Stimulated activated CD4-positive, alpha-beta T cell treated with anti-CD3 and anti-CD28 coated beads, Interleukin-1b, Interleukin-23, amount 100 ng/mL, for 1 hour (primary cell): ENCODE measurements at places on chromosomes 5 and 9.

GRCh38 chr5:32195265-32195664 lies 21.1 kb upstream of the GOLPH3 start:
- no peak for DNase-seq

DNA sequence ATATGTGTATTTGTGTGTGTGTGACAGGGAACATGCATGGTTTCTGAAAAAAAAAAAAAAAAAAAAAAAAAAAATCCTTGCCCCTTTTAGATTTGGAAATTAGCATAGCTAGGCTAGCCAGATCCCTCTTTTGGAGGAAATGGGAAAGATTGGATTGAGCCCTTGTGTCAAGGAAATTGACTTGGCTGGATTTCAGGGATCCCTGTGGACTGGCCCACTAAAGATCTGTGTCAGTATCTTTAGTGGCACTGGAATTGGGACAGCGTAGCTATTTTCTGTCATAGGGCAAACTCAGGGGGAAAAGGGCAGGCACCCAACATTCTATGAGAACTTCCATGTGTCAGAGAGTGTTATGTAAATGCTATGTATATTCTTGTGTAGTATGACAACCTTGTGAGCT lies 35.4 kb downstream of the SH3GL2 start:
- DNase-seq = no peak

DNA sequence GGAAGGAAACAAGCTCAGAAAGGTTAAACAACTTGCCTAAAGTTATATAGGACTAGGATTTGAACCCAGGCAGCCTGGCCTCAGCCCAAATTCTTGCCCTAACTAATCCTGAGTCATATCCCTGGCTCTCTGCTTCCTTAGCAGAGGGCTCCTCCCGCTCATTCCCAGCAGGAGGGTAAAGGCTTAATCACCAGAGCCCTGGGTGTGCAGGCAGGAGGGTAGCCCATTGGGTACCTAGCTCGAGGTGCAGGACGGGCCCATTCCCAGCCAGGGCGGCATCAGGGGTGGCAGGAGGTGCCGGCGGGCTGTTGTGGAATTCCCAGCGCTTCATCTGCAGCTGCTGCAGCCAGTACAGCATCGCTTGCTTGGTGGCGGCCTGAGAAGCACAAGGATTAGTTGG lies 3.9 kb downstream of the TBC1D2 start:
- no peak for DNase-seq

GRCh38 chr9:89891591-89892304 lies 286.9 kb downstream of the GADD45G start:
- no peak for DNase-seq

GRCh38 chr9:109935406-109936087 lies 155.5 kb downstream of the PALM2AKAP2 start:
- DNase-seq = no peak

GRCh38 chr5:62001640-62002039 lies 304.4 kb upstream of the KIF2A start:
- DNase-seq = no peak

DNA sequence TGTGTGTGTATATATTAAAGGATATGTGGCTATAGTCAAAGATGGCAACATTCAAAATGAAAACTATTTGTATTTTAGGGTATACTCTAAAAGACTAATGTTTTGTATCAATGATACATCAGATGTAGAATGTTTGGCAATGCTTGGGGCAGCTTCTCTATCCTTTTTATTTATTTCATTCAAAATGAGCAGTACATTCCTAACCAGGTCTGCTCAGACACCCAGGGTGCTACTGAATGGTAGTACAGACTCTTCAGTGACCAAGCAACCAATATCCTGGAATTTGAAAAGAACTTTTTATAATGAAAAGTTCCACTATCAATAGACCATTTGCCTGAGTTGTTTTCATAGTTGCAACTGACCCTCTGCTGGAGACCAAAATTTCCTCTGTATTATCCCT lies 23.9 kb downstream of the MEGF9 start:
- DNase-seq = no peak

- no peak for DNase-seq
These were observed 183.7 kb downstream of the ZNF462 start for GRCh38 chr9:107046692-107047091.
